ENCODE measurements at places on chromosomes 2 and 18.

- H3K27ac ChIP-seq: no peak overlapping the region
- peaks cover 23% of the 10 kb centered on the region for H3K4me1 ChIP-seq
- peaks cover 2% of the 10 kb centered on the region for H3K27me3 ChIP-seq
- no peak overlapping the region for H3K4me3 ChIP-seq
Measured at GRCh38 chr2:46504221-46504620, 24.9 kb downstream of the TMEM247 start.

DNA sequence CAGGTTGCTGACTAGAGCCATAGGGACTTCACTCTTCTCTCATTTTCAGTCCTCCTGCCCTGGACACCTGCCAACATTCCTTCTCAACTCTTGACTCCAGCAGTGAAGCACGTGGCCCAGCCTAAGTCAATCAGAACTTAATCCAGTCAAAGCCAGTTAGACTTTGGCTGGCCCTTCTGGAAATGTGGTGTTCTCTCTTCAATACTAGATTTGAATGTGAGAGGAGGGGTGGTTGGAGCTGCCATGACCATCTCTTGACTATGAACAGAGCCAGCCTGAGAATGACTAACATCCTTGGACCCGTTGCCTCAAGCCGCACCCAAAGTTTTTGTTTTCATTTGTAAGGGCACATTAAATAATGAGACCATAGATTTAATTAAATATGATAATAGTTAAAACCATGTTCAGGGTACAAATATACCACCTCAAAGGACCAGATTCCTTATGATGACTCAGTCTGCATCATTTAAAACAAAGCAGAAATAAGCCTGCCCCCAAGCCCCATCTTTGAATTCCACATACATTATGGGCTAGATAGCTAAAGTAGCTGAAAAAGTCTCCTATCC is 49.7 kb upstream of the RASGRP3 start:
- H3K27ac ChIP-seq: no peak overlapping the region
- no peaks in the 10 kb centered on the region for H3K36me3 ChIP-seq
- H3K4me1 ChIP-seq: no peaks in the 10 kb centered on the region
- no peak for DNase-seq
- peaks cover 4% of the 10 kb centered on the region for H3K27me3 ChIP-seq

DNA sequence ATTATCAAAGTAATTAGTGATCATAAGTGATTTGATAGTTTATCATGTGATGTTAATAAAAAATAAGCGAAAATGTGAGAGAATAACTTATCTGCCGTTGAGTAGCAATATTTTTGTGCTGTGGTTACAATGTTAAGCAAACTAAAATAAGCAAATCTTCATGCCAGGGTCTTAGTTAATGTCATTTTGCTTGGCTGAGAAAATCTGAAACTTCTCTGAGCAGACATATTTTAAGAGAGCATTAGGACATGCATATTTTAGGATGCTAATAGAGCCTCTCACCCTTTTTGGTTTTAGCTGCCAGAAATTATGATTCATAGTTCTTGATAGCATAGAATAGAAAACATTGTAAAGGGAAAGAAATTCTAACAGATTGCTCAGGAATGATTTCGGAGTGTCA is 233.5 kb upstream of the ZEB2 start:
- no peaks in the 10 kb centered on the region for H3K36me3 ChIP-seq
- H3K27me3 ChIP-seq: peaks cover 2% of the 10 kb centered on the region
- no peak overlapping the region for H3K4me3 ChIP-seq
- no peak for DNase-seq
- no peaks in the 10 kb centered on the region for H3K4me1 ChIP-seq
- H3K27ac ChIP-seq: no peak overlapping the region

- no peak overlapping the region for H3K4me3 ChIP-seq
- no peaks in the 10 kb centered on the region for H3K4me1 ChIP-seq
- H3K36me3 ChIP-seq: peaks cover 1% of the 10 kb centered on the region
- peaks cover 11% of the 10 kb centered on the region for H3K27me3 ChIP-seq
- H3K27ac ChIP-seq: no peak overlapping the region
Measured at GRCh38 chr2:178877874-178878273, 70.7 kb upstream of the TTN start.

GRCh38 chr2:196589419-196589818 is 50.1 kb upstream of the CCDC150 start:
- no peaks in the 10 kb centered on the region for H3K36me3 ChIP-seq
- no peak overlapping the region for H3K4me3 ChIP-seq
- peaks cover 67% of the 10 kb centered on the region for H3K27me3 ChIP-seq
- H3K4me1 ChIP-seq: peaks cover 16% of the 10 kb centered on the region
- no peak for DNase-seq
